ENCODE measurements at places on chromosomes 7 and 10.

DNA sequence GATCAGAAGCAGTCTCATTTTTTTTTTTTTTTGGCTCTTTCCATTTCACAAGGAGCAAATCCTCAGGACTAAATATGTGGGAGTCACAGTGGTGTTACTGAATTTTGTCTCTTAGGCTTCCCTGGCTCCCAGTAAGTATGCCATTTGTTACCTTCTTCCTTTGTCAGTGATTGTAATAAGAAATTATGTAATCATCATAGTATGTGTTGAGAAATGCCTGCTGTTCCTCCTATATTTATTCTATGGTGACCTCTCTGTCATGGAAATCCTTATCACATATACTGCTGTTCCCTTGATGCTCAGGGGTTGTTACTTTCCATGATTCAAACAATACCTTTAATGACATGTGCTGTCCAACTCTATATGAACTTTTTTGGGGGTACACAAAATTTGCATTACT is 4.8 kb upstream of the OR9A4 start:
- DNase-seq: no peak

DNA sequence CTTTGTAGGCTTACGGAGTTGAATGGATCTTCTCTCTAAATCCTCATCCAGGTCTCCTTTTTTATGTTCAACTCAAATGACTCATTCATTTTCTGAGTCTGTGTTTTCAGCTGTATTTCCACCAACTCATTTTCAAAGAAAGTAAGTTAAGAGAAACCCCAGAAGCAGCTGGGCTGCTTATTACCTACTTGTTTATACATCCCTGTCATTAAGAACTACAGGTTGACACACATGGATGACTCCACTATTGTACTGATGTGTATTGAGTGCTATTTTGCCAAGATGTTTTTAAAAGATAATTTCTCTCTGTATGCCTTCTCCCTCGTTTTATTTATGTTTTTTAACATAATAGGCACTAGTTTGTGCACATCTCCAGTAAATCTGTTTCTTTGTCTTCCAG is 41.9 kb downstream of the DGKI start:
- DNase-seq: no peak

- peak; percentile 33 for DNase-seq
Measured at GRCh38 chr10:71081912-71082311, 130.5 kb upstream of the UNC5B start.

DNA sequence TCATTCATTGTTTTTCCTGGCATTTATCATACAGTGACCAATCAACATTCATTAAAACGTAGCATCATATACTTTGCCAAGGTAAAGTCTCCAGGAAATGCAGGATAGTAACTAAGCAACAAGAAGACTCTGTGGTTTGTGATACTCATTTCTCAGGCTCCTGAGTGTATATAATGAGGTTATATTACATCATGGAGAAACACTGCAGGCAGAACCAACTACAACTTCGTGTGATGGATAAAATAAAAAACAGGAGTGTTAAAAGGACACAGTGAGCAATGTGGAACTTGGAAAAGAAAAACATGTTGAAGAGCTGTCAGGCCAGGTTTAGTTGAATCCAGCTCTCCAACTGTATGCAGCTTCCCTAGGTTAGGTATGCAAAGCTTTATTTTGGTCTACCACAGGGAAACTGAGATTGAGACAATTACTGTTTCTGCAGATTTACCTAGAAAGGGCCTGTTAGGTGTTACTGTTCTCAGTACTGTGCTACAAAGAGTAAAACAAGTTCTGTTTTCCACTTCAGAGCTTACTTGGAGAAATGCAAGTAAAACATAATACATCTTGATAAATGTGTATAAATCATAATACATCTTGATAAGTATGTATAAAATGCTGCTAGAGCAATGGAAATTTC is 7.8 kb upstream of the CCNY start:
- no peak for DNase-seq
